Head of caudate nucleus (tissue), 42 donors: ENCODE measurements at places on chromosomes 3 and 15.

DNA sequence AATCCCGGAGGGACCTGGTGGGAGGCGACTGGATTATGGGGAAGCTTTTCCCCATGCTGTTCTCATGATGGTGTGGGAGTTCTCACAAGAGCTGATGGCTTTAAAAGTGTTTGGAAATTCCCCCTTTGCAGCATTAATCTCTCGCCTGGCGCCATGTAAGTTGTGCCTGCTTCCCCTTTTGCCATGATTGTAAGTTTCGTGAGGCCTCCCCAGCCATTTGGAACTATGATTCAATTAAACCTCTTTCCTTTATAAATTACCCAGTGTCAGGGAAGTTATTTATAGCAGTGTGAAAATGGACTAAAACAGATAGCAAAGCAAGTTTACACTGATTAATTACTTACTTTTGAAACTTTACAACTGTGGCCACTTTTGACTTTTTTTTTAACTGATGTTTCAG, 10.6 kb upstream of the U2SURP start:
- no peak for DNase-seq

DNA sequence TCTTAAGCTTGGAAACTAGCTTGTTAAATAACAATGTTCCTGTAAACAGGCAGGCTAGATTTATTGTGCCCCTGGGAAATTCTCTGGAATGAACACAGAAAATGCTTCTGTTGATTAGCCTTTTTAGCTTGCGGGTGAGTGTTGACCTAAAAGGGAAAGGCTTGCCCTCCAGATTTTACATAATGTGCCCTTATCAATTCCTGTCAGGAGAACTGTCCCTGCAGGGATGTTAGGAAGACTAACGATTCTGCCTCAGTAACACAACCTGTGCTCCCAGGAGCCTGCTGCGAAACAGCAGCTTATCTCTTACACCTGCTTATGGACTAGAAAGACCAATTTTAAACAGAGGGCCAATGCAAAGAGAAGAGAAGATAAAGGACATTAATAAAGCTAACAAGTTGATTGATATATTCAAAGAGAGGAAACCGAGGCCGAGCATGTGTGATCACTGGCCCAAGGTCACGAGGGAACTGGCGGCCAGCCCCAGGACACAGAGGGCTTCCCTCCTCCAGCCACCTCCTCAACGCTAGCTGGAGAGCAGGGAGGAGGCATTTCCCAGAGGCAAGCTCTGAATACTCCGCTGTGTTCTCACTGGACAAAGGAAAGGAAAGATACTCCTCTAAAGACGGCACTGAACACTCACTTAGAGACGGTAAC, 48.4 kb upstream of the TJP1 start:
- peak; percentile 37 for DNase-seq

GRCh38 chr3:98874602-98875249, 26.8 kb downstream of the DCBLD2 start:
- no peak for DNase-seq

DNA sequence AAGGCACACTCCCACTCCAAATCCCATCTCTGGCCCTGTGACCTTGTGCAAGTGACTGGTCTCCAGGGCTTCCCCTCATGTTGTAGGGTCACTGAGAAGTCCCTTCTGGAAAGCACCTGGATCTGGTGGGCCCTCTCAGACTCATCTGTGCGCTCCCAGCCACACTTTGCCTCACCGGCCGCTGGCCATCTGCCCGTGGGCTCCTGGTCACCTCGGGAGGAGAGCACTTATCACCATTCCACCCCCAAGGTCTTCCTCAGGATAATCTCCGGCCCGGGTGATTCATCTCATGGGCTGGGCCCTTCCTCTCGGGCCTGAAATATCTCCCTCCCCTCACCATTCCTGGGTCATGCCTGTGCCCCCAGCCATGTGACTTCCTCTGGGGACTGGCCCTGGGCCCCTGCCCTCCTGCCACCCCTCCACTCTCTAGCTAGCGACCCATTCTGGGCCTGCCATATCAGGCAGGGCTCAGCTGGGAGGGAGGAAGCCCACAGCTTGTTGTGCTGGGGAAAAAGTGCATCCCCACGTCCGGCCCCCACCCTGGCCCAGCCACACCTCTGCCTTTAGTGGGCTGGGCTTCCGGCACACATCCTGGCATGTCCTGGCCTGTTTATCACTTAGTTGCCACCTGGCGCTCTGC, 10.6 kb upstream of the WNT7A start:
- DNase-seq = no peak

DNA sequence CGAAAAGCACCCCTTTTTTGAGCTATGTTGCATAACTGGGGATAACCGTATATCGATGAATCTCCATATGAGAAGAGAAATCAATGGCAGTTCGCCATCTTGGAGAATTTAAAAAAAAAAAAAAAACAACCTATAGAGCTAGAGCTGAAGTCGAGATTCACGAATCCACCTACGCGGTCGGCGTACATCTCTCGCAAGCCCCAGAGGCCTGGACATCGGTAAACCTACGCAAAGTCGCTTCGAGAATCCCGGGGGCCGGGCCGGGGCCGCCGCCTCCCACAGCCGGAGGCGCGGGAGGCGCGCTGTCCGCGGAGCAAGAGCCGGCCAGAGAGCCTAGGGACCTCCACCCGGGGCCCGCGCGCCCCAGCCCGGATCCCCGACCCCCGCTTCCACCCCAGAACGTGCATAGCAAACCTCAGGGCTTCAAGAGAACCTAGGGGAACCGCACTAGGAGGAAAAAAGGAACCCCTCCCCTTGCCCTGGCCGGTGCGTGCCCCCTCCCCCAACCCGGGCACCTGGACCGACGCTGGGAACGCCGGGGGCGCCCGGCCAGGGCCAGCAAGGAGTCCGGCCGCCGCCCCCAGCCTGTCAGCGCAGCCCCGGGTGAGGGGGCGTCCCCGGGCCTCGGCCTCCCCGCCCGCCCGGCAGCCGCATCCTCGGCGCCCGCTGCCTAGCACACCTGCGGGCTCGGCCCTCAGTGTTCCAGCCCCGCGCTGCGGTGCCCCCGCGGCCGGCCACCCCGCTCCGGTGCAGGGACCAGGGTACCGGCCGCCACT, 567 bp downstream of the PFN2 start:
- peak; percentile 76 for DNase-seq

GRCh38 chr3:179067839-179068238, 3.8 kb downstream of the ZMAT3 start:
- DNase-seq = no peak
